ENCODE measurements at places on chromosomes 11 and 22.

- DNase-seq: no peak
Measured at GRCh38 chr11:113449743-113450142, 25.5 kb downstream of the DRD2 start.

- no peak for DNase-seq
Measured at GRCh38 chr22:48782811-48783511, 1044.7 kb downstream of the BRD1 start.

GRCh38 chr11:10026514-10026913, 267.5 kb downstream of the SBF2 start:
- DNase-seq: no peak

- no peak for DNase-seq
Measured at GRCh38 chr11:74641289-74641688, 48.9 kb downstream of the POLD3 start.

- no peak for DNase-seq
Measured at GRCh38 chr11:17855531-17856290, 121.1 kb downstream of the KCNC1 start.
